ENCODE measurements at places on chromosomes 13 and 19.

DNA sequence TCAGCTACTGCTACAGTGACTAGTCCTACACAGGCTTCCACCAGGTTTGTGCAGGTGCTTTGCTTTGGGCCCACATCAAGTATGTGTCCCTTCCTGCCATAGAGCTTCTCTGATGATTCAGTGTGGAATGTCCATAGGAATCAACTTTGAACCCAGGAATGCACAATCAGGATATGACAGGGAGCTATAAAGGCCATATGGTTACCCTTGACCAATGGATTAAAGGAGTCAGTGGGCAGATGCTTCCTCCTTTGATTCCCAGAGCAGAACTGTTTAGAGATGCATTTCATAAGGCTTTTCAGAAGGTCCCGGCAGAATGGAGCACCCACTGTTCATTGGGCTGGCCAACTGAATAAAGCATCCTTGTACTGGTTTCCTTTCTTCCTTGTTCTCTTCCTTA is 145.2 kb upstream of the WASF3 start:
- DNase-seq = no peak

DNA sequence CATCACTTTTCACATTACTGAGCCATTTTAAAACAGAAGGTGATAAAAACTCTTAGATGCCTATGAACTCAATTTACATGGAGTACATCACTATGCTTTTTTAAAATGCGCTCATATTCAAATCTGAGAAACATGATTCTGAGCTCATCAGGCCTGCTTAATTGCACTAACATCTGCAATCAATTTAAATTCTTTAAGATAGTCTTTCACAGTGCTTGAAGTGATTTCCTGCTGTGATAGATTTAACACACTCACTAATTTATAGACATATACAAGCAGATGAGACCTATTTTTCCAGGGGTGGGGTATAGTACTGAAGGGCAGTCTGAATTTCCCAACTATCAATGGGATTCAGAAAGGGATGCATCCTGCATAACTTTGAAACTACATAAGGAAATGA is 82.9 kb downstream of the DIAPH3 start:
- no peak for DNase-seq

DNA sequence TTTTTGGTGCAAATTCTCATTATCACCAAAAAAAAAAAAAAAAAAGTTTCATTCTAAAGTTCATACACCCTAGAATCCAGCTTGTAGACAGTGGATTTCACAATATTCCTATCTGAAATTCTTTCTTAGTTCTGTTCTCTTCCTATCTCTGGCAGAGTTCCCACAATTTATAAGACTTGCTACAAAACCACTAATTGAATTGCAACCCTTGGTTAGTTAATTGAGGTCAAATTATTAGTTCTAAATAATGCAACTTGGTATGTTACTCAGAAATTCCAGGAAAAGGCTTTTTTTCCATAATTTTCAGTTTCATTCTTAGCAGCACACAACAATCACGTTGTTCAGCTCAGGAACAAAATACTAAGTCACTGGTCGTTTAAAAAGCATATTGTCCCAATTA is 58.5 kb downstream of the SPATA13 start:
- DNase-seq = no peak

GRCh38 chr13:34216256-34216655 is 398.3 kb downstream of the RFC3 start:
- DNase-seq = no peak

DNA sequence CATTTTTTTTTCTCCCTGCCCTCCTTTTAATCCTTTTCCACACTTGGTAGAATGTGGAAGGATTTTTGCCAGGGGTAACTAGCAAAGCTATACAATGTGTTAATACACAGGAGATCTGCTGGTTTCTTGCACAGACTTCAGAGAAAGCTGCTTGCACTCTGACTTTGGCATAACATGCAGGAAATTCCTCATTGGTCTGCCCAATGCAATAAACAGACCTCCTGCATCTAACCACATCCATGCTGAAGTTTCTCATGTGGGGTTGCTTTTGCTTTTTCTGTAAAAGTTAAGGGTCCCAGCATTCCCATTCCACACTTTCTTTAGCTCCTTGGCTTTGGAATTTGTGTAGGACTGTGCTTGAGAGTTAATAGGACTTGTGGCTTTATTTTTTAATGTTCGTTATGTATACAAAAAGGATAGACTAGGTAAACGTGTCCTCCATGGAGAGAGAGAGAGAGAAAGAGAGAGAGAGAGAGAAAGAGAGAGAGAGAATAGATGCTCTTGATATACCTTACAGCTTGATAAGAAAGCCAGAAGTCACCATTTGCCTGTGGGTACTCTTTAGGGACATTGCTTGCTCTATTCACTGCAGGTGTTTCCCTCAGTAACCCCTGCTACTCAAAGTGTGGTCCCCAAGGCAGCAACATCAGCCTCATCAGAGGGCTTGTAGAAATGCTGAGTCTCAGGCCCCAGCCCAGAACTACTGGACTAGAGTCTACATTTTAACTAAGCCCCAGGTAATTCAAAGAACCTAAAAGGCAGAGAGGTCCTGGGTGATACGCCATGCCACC is 170.5 kb downstream of the SHISA2 start:
- DNase-seq = no peak

DNA sequence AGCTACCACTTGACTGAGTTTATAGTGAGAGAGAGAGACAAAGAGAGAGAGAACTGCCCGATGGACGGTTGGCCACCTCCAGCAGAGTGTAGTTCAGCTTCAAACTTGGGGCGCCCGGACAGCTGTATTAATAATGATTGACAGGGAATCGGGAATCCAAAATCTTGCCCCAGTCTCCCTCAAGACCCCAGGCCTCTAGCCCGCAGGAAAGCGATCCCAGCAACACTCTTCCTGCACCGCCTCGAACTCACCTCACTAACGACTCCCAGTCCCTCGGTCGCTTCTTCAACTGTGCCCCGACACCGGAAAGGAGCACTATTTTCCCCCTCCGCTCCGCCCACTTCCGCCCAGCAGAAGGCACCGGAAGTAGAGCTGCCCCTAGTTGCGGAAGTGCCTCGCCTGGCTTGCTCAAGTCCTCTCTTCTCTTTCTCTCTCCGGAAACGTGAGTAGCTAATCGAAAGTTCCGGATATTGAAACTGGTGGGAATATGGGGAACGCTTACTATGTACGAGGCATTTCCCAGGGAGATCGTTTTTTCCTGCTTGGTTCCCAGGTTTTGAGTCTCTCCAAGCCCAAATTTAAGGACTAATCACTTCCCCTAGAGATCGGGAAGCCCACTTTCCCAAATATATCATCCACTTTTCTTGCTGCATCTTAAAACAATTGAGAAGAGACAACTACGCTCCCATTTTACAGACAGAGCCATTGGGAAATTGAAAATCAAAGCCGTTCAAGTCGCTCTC is at the start of gene NOSIP:
Gene NOSIP (minus strand): TSS at position 293 of the 743 bp plus-strand sequence. CDS start 19,865 bp downstream, outside the sequence.
- DNase-seq = peak; percentile 97

GRCh38 chr19:42198676-42199439 is 18.6 kb downstream of the DEDD2 start:
- no peak for DNase-seq

DNA sequence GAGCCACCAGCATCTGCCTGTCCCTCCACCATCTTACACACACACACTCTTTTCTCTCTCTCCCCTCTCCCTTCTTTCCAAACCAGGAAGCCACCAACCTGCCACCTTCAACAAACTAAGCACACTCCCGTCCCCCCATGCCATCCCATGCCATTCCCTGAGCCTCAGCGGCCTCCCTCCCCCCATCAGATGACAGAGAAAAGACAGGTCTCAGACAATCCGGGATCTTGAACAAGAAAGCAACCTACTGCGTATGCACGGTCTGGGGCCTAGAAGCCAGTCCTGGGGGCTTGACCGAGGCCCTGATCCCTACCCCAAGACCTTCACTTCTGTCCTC is 19.4 kb downstream of the AKT2 start:
- DNase-seq = no peak

GRCh38 chr19:18290302-18291018 is 9.0 kb upstream of the JUND start:
- DNase-seq = peak; percentile 94

- DNase-seq = no peak
Observed at GRCh38 chr13:47008318-47008717, 111.5 kb upstream of the HTR2A start.

- no peak for DNase-seq
Observed at GRCh38 chr13:25701304-25701703, 329.5 kb downstream of the ATP8A2 start.

DNA sequence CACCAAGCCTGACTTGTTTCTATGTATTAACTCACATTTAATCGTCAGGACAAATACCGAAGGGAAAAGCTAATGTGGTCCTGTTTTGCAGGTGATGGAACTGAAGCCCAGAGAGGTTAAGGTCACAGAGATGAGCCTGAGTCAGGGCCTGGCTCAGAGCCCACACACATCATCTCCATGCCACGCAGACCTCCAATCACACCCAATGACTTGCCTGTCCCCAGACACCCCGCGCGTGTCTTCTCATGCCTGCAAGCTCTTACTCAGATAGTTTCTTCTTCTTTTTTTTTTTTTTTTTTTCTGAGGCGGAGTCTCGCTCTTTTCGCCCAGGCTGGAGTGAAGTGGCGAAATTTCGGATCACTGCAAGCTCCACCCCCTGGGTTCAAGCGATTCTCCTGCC is 16.4 kb downstream of the SIX5 start:
- no peak for DNase-seq

- peak; percentile 24 for DNase-seq
Observed at GRCh38 chr19:19661675-19662251, 1.7 kb downstream of the ATP13A1 start.

- no peak for DNase-seq
Observed at GRCh38 chr19:57719424-57719823, 8.0 kb downstream of the ZNF671 start.

DNA sequence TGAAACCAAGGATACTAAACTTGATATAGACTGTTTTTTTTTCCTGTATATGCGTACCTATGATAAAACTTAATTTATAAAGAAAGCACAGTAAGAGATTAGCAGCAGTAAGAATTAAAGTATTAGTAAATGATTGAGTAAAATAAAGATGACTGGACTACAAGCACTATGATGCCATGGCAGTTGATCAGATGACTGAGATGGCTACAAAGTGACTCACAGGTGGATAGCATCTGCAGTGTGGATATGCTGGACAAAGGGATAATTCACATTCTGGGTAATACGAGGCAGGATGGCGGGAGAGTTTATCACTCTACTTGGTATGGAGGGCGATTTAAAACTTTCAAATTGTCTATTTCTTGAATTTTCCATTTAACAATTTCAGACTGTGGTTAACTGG is 11.8 kb downstream of the HTR2A start:
- no peak for DNase-seq

- no peak for DNase-seq
Observed at GRCh38 chr19:8150178-8150865, 930 bp upstream of the FBN3 start.

GRCh38 chr13:99150575-99151361 is 49.9 kb upstream of the UBAC2 start:
- no peak for DNase-seq

DNA sequence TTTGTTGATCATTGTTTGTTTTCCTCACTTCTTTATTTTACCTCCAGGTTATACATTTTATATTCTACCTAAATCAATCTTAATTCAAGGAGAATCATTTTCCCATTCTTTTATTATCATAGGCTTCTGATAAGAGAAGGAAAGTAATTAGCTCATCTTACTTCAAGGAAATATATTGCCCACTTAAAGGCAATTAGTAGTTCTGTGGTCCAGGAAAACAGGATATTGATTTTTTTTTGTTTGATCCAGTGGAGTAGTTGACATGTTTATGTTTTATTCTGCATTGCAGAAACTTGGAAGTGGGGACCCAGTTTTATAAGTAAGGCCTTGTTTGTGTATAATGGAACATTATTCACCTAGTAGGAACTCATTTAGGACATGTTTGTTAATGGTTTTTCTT is 390.6 kb downstream of the NDFIP2 start:
- no peak for DNase-seq

GRCh38 chr13:26480246-26480855 is 77.1 kb upstream of the WASF3 start:
- DNase-seq = no peak

GRCh38 chr19:4455719-4456475 is 1.7 kb downstream of the UBXN6 start:
- DNase-seq = no peak

- no peak for DNase-seq
Observed at GRCh38 chr13:46374710-46375109, 12.3 kb downstream of the RUBCNL start.

DNA sequence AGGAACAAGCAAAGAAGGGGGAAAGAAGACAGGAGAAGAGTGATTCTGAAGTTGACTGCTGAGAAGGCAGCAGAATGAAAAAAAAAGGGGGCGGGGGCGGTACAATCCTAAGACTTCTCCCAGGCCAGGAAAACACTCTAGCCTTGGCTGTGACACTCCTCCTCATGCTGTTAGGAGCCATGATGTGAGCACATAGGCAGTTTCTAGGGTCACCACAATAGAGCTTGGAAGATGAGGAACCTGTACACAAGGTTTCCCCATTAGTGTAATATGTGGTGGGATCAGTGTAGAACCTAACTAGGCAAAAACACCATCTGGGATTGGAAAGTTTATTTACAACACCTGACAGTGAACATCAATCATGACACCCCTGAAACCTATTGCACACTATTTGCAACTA is 86.9 kb downstream of the FOXO1 start:
- DNase-seq = no peak

GRCh38 chr19:55086730-55087541 is 11.3 kb downstream of the EPS8L1 start:
- DNase-seq = no peak

DNA sequence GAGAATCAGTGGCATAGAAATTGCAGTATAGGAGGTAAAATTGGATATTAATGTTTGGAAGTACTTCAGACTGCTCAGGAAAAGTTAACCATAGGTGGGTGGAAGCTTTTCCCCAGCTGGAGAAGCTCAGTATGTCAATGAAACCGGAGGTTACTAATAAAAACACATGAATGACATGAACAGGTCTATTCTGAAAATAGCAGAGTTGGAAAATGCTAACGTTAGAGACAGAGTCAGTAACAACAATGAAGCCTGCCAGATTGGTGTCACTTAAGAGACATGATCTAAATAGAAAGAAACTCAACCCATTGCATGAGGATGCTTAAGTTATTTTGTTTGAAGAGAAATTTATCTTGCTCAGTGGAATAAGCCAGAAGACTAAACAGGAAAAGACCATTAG is 364.5 kb downstream of the DNAJC15 start:
- DNase-seq = no peak

GRCh38 chr13:47146136-47146535 is 249.3 kb upstream of the HTR2A start:
- no peak for DNase-seq

DNA sequence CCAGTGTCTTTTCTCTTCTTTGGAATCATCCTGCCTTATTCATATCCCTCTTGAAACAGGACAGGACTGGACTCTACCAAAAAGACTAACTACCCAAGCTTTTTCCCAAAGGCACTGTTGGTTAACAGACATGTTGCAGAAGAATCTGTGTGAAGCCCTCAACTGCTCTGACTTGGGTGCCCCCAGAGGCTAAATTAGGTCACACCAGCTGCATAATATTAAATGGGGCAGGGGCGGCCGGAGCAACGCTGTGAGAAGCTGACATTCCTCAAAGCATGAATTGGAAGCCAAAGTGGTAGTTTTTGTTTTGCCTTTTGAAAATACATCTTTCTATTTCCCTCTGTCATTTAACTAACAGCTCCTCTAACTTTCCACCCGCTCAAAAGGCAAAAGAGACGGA is 185.9 kb downstream of the LHFPL6 start:
- no peak for DNase-seq
